Stimulated activated CD8-positive, alpha-beta memory T cell treated with anti-CD3 and anti-CD28 coated beads, Interleukin-15, amount 100 ng/mL, for 4 hours (primary cell): ENCODE measurements at places on chromosomes 11 and 22.

- DNase-seq = no peak
Observed at GRCh38 chr11:58067685-58068084, 36.9 kb downstream of the OR6Q1 start.

DNA sequence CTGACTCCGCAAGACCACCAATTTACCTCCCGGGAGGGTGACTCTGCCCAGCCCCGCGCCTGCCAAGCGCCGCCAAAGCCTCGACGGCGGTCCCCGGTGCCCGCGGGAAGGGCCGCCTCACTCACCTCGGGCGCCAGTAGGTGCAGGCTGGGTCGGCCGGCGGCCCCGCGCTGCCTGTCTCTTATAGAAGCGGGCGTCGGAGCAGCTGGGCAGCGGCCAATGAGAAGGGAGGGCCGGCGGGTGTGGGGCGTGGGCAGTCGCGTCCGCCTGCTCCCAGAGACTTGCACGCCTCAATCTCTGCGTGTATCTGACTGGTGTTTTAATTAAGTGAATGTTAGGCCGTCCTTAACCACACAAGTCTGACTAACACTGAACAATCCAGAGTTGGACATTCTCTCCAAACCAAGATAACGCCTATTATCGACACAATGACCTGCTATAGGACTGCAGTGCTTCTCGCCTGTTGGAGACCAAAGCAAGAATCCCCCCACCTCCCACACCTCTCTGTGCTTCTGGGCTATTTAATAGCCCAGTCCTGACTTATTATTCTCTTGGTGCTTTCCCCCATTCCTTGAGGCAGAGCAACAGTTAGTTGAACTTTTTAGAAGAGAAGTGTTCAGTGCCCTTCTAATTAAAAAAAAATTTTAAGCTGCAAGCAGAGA, at the start of gene TPH1:
Gene TPH1, minus strand, starts transcription at position 154 of the 662 bp plus-strand sequence. CDS start 5,507 bp downstream, outside the sequence.
- no peak for DNase-seq

GRCh38 chr11:65427691-65428577, 5.3 kb downstream of the NEAT1 start:
- DNase-seq = no peak

DNA sequence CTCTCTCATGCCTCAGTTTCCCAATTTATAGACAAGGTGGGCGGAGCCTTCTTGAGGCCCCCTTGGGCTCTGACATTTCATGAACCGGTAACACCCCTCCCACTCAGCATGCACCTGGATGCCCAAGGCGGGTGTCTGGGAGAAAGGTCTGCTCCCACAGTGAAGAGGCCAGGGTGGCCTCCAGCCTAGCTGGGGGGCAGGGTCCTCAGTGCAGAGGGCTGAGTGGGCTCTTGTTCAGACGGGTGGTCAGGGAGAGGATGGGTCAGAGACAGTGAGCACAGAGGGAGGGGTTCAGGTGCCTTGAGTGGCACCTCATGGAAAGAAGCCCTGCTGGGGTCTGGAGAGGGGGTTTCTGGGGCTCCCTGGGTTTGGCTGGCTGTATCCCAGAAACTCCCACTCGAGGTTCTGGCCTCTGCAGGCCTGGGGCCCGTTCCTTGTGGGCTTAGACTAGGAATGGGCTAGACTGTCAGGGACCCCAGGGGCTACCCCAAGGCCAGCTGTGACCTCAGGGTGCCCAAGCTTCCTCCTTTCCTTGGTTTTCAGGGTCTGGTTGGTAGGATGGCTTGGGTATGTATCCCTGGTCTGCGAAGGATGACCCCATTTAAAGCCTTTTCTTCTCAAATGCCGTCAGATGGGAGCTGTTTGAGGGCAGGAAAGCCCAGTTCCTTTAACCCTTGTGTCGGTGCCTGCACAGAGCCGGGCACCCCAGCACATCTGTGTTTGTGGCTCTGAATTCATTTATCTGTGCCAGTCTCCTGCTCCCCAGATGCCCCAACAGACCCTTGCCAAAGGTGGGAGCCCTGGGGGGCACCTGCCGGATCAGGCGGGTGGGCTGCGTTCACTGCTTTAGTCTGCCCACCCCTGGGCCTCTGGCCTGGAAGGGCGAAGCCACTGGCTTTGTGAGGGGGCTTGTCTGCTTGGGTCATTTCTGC, 1.2 kb downstream of the SYNGR1 start:
- no peak for DNase-seq

GRCh38 chr11:72472765-72473164, 38.4 kb upstream of the CLPB start:
- no peak for DNase-seq

GRCh38 chr22:39728236-39728860, 157.8 kb downstream of the CACNA1I start:
- no peak for DNase-seq

DNA sequence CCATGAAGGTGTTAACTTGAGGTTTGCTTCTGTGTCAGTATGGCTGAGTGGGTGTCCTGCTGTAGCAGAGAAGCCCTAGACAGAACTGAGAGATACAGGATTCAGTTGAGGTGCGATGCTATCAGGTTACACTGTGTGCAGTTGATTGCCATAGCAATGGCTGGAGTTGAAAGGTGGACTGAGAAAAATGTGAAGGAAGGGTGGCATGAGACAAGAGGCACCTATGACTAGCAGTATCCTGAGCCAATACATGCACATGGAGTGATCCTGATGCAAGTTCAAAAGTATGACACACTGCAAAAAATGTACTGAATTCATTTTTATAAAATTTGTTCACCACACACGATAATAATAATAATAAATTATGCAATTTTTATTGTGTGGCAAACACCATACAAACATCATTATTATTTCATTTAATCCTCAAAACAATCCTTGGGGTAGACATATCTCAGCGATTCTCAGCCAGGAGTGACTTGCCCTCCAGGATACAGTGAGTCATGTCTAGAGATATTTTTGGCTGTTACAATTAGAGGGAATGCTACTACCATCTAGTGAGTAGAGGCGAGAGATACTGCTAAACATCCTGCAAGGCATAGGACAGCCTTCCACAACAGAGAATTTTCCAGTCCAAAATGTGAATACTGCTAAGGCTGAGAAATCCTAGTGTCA, 3.9 kb upstream of the PIWIL4 start:
- no peak for DNase-seq

DNA sequence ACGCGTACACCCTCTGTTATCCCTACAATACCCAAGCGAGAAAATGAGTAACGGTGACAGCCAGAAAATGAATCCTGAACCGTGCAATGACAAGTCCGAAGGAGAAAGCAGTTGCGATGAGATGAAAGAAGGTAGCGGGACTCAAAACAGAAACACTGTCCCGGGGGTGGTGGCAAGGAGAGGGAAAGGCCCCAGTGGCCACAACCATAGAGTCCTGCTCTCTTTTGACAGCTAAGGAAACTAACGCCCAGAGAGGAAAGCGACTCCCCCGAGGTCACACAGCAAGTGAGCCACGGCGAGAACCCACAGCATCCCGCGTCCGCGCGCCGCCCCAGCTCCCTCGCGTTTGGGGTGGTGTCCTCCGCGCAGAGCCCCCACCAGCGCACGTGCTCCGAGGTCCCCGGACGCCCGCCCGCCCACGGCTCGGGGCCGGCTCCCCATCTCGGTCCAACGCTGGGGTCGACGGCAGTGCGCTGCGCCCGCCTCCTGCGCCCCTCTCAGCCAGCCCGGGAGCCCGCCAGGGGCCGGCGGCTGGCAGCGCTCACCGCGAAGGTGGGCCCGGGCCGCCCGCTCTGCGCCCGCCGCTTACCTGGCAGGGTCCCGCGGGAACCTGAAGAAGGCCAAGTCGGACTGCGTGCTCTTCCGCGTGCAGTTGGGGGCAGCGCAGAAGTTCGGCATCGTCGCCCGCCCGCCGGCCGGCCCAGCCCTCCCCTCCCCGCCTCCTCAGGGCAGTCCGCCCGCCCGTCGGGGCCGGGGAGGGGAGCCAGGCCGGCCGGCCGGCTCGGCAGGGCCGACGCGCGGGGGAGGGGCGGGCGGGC, 564 bp downstream of the THAP12 start:
- DNase-seq = peak; percentile 36

GRCh38 chr22:22553735-22554586, 5.1 kb downstream of the PRAME start:
- no peak for DNase-seq

DNA sequence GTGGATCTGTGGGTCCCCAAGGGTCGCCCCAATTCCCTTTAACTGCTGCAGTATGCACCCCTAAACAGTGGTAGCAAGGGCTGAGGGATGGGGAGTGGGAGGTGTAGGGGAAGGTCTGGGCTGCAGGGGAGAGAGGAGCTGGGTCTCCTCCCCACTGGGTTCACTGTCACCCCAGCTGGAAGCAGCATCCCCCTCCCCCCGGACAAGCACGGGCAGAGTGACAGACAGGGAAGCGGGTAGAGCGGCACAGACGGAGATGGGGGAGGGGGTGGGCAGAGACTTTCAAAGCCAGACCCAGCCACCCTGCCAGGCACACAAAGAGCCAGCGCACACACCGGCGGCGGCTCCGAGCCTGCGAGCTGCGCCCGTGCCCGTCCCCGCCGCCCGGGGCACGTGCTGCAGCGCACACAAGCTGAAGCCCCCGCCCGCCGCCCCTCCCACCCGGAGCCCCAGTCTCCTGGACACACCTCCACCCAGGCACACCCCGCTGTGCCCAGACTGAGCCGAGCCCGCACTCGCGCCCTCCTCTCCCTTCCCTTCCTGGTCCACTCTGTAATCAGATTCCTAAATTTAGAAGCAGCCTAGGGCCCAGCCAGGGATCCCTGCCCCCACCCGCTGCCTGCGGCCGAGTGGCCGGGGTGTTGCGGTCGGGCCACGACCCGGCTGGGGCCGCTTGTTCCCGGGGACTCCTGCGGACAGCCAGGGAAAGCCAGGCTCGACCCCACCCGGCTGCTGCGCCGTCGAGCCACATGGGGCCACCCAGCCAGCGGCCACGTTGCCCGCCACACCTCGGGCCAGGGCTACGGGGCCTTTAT, 935 bp upstream of the RCOR2 start:
- DNase-seq = no peak

GRCh38 chr11:124878759-124879492, 13.7 kb downstream of the ROBO3 start:
- no peak for DNase-seq

- no peak for DNase-seq
Observed at GRCh38 chr11:129041611-129042018, 98.9 kb upstream of the TP53AIP1 start.

GRCh38 chr11:66556086-66556485, 9.4 kb downstream of the ACTN3 start:
- no peak for DNase-seq

DNA sequence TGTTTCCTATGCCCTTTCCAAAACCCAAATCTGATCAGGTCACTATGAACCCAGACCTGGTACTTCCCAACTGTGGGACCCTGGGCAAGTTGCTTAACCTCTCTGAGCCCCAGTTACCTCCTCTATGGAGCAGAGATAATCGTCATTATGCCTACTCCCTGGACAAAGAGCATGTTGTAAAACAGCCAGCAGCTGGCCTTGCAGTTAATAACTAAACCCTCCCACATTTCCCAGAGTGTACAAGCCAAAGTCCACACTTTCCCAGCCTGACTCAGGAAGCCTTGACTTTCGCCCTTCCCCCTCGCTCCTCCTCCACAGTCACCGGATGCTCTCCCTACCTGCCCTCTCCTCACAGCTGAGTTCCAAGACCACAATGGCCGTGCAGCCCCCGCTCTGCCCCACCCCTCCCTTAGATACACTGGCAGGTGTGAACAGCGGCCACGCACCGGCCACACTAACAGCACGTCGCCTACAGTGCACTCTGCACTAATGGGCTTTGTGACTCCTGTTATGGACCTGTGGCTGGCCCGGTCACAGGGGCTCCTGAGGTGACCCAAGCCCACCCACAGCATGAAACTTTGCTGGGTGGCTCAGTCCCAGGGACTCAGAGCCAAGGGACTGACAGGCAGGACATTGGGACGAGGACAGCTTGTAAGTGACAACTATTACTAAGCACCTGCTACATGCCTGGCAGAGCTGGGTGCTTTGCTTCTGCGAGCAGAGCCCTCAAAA, 15.6 kb upstream of the MFNG start:
- no peak for DNase-seq

DNA sequence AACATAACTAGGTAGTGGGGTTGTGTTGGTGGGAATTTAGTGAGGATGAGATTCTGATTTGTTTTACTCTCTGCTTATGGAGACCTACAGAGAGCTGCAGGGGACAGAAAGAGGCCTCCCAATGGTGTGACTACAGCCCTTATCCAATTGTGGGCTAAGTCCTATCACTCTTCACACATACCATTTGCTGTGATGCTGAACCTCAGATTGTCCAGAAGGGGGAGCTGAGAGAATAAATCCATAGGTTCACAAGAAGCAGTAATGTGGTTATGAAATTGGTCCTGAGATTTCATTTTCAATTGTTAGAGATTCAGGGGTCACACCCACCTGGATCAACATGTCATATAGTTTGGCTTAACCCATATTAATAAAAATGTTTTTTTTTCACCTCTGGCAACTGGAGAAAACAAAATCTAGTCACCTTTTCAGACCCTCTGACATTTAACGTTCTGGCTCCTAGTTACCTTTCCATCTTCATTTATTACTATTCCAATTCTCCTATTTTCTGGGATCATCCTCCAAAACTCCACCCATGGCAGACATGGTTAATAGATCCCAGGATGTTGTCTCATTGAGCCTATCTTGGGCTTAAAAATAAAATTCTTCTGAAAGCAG, 53.3 kb upstream of the PTPN5 start:
- no peak for DNase-seq

GRCh38 chr11:133228471-133229329, 303.6 kb downstream of the OPCML start:
- DNase-seq = no peak

DNA sequence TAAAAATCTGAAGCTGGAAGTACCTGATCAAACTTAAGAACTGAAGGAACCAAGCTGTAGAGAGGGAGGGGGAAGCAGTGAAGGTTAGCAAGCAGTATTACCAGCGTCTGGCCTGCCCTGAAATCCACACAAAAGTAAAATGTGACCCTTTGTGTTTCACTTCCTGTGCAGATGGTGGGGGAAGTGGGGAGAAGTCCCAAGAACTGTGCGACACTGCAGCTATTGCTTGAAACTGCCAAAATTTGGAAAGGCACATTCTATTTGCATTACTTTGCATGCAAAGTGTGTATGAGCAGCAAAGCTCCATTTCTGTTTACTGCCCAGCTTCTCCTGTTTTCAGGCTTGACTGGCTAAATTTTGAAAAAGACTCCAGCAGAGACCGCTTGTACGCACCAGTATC, 72.1 kb upstream of the BMAL1 start:
- DNase-seq = no peak

GRCh38 chr11:33920838-33921613, 29.1 kb upstream of the LMO2 start:
- DNase-seq = no peak

GRCh38 chr11:7523416-7524210, 9.8 kb downstream of the PPFIBP2 start:
- no peak for DNase-seq

DNA sequence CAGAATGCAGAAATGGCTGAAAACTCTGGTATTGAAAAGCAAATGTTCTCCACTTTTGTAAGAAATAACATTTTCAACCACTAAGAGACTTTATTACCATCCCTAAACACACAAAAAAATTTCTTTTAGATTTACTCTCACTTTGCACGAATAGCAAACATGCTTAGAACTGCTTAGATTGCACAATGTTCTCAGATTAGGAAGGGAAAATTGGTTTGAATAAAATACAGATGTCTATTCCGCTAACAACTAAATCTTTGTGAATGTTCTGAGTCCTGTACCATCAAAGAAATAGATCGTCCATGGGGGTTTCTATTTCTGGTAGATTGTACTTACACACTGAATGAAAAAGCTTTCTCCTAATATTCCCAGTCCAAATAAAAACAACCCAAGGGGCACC, 40.1 kb downstream of the BDNF start:
- DNase-seq = no peak
